Fibroblast of villous mesenchyme (primary cell): ENCODE measurements at places on chromosomes 1 and 21.
A peak's percentile ranks its signal among the peaks of the same experiment; 100 is the strongest.

DNA sequence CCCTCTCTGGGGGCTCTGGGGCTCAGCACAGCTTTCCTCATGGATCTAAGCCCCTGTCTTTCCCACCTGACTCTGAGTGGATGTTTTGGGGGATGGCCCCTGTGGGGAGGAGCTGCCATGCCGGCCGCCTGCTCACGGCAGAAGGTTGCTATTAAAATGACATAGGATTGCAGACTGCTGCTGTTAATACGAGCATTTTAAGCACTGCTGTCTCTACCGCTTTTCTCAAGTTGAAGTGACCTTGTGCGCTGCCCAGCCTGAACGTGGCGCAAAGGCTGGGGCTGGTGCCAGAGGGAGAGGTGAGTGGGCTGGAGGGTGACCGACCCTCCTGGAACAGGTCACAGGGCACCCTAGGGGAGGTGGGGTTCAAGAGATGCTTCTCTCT lies 58.4 kb downstream of the DISP3 start:
- no peak for DNase-seq

DNA sequence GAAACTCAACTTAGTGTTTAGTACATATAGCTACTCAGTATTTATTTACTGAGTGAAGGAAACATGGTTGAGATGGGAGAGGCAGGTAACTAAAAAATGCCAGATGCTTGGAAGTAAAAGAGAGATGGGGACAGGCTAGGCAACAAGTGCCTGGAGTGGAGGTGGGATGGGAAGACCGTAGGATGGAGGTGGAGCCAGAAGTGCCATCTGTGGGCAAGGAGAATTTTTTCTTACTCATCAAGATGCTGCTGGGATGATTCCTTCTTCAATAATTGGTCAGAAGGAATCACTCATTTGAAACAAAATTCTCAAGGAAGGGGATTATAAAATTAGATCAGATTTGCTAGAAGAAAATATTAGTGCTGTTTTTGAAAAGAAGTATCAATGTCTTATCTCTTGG lies 72.9 kb downstream of the IFI44 start:
- no peak for DNase-seq

DNA sequence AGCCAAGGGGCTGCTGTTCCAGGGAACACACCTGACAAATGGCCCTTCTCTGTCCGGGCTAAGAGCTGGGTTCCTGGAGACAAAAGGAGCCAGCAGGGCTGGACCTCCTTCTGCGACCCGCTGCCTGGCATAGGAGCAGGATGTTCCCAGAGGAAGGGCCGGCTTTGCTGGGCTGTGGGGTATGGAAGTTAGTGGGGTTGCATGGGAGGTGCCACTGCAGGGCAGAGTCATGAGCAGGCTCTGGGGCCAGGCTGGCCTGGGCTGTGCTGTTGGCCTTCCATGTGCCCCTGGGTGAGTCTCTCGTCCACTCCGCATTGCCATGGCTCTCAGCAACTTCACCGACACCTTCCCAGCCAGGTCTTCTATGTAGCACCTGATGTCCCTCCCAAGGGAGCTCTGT lies 507.6 kb downstream of the PTPRU start:
- DNase-seq = no peak

- DNase-seq = no peak
Measured at GRCh38 chr1:169005776-169006175, 100.7 kb upstream of the ATP1B1 start.

GRCh38 chr21:36852864-36853263 lies 113.6 kb downstream of the HLCS start:
- no peak for DNase-seq

- DNase-seq = no peak
Measured at GRCh38 chr1:19348441-19349198, 36.5 kb downstream of the SLC66A1 start.

- DNase-seq = no peak
Measured at GRCh38 chr1:111242805-111243523, 15.5 kb downstream of the CHI3L2 start.

GRCh38 chr1:169680377-169681019 lies 30.9 kb downstream of the SELL start:
- no peak for DNase-seq

DNA sequence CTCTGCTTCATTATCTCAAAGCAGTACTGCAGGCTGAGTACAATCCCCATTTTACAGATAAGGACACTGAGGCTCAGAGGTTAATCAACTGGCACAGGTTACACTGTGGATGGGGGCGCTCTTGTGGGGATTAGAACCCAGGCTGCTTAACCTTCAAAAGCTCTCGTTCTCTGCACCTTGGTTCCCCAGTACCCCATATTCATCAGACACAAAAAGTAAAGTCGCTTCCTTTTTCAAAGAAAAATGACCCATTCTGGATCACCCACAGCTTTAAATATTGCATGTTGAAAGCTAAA lies 20.5 kb downstream of the SSBP3 start:
- DNase-seq = no peak

GRCh38 chr1:245809361-245809760 lies 654.6 kb downstream of the KIF26B start:
- DNase-seq = no peak

DNA sequence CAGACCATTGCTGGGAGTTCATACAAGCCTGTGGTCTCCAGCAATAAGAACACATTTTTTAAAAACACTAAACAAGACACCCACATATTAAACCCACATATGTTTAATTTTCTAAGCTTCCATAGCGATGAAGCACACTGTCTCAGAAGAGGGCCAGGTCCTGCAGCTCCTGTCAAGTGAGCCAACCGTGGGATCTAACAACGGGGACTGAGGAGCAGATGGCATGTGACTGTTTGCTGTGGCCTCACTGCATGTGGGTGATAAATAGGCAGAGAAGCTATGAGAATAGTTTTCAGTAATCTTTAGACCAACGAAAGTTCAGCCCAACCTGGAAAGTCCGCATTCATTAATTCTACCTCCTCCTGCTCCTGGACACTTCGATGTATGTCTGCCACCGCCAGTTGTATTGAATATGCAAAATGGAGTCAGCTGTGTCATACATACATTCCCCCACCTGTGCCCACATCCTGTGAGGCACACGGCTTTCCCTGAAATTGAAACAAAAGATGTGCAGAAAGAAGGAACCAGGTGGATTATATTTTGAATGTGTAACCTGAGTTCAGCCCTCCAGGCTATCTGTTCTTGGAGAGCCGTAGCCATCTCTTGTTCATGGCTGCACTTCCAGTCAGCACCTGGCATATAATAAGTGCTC lies 88.2 kb downstream of the MIS18A start:
- DNase-seq = no peak

GRCh38 chr21:41823906-41824305 lies 55.2 kb downstream of the PRDM15 start:
- no peak for DNase-seq

- peak; percentile 5 for DNase-seq
Measured at GRCh38 chr1:85125891-85126290, 74.9 kb downstream of the SYDE2 start.

DNA sequence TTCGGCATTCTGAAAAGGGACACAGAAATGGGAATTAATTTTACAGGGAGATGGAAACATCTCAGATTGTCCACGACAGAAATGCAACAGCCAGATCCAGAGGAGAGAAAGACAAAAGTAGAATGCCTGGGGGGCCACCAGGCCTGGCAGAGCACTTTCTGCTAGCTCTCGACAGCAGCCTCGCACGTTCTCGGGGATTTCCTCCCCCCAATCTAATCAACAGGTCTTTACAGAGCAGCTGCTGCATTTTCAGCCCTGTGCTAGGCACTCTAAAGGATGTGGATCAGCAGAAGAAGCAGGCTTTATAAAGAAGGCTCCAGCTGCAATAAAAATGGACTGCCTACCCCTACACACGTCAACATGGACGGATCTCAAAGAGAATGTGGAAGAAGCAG lies 10.6 kb downstream of the CSRP1 start:
- DNase-seq = no peak

DNA sequence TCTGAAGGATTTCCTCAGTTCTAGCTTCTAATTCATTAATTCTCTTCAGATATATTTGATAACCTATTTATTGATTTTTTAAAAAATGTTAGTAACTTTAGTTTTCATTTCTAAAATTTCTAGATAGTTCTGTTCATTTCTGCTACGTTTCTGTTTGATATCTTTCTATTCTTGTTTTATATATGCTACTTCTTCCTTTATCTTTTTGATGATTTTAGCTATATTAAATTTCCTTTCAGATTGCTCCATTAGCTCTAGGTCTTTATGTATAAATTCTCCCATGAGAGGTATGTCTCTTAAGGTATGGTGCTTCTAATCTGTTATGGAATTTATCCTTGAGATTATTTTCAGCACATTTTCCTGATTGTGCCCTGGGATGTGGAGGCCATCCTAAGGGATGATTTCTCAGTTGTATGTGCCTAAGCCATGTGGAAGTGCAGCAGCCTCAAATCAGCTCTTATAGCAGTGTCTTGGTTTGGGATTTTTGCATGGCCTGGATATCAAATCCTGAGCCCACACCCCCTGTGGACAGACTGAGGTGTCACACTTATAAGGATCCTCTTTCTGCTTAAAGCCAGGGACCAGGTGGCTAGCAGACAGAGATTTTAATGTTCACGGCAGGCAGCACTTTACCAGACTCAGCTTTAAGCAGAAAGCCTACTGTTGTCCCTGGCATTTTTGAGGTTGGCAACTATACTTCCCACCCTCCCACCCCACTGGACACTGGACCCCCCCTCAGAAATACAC lies 6.2 kb upstream of the KCNQ4 start:
- no peak for DNase-seq

DNA sequence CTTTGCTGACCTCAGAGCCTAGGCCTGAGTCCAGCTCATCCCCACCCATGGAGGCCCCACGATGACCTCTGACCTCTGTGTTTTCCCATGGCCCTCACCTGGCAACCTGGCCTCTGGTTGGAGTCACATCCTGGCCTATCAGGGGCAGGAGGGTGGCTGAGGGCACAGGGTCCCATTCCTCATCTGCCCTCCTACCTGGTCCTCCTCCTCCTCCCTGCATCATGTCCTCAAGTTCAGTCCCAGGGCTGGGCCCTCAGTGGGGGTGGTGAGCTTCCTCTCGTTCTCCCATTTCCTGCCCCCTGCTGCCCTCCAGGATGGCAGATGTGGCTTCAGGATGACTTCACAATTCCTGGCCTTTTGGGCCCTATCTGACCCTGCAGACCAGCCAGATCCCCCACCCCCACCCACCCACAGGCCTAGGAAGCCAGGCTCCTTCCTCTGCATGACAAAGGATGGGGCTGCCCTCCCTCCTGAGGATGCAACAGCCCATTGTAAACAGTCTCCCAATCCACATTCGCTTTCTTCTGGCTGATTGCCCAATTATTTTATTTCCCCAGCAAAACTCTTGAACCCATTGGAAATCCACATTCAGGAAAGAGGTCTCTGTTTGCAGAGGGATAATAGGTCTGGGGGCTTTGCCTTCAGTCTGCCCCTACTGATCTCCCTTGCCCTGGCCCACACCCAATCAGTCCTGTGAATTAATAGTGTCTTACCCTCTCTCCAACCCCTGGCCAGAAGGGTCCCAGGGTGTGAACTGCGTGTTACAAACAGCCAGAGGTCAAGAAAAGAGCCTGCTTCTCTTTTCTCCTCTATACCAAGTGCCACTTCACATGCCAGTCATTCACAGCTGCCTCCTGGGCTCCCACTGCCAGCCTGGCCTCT lies 10.3 kb upstream of the LEFTY1 start:
- no peak for DNase-seq

GRCh38 chr1:231527586-231528171 lies 790 bp upstream of the TSNAX start:
- no peak for DNase-seq

GRCh38 chr21:35510957-35511695 lies 462.0 kb upstream of the RUNX1 start:
- peak; percentile 45 for DNase-seq

DNA sequence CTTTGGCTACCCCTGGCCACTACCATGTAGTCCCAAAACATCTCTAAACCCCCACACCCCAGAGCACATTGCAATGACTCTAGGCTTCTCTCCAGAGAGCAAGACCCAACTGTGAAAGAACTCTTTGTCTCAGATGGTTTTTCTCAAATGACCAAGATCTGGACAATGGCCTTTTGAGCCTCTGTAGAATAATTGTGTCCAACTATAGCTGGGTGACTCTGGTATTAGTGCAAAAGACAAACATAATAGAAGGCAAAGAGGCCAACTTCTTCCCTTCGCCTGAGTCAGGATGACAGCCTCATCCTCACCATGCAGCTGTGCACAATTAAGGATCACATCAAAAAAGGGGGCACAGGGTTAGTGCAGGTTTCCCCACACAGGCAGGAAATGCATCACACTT lies 139.6 kb downstream of the BRINP2 start:
- DNase-seq = no peak

- DNase-seq = no peak
Measured at GRCh38 chr1:194487172-194487571, 1300.8 kb upstream of the B3GALT2 start.

DNA sequence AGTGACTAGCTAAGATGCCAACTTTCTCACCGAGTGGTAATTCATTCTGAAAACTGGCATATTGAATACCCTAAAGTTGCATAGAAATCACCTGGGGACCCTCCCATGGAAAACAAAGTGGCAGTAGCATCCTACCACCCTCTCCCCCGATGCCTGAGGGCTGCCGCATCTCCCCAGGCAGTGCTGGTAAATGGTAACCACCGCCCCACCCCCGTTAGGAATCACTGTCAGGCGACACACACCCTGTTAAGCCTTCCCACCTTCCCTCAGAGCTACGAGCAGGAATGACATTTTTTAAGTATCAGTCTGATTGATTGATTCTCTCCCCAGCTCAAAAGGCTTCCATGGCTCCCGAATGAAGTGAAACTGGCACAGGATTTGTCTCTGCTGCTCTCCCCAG lies 28.3 kb downstream of the TMPRSS2 start:
- DNase-seq = no peak

- DNase-seq = no peak
Measured at GRCh38 chr1:15198684-15199083, 45.1 kb downstream of the TMEM51 start.

DNA sequence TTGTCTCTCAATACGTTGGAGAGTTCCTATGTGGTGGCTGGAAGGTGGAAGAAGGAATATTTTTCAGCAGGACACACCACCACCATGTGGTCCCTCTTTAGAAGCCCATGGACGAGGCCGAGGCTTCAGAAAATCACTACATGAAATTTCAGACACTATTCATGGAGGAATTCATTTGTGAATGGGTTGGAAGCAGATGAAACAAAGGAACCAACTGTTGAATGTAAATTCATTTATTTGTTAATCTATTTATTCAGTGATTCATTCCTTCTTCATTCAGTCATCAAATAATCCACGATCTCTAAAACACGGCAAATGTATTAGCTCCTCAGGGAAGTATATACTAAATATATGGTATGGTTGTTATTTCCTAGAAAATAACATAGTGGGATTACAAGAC lies 12.2 kb downstream of the SLC35F3 start:
- DNase-seq = no peak

GRCh38 chr1:155128755-155129473 lies 1.2 kb downstream of the EFNA1 start:
- no peak for DNase-seq

DNA sequence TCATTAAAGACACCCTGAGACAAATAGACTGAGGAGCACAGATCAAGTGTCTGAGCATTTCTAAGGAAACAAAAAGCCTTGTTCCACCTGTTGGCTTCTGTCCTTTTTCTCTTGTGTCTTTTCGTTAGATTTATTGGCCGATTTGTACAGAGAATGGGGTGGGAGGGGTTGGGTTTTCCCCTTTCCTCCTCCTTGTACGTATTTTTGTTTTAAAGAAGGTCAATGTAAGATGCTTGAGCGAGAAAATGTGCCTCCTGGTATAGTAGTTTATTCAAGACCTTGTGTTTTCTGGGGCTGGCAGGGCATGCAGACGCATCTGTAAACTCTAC lies 1.2 kb downstream of the BCL9 start:
- peak; percentile 5 for DNase-seq

GRCh38 chr1:101460739-101461138 lies 223.9 kb downstream of the S1PR1 start:
- no peak for DNase-seq
